ENCODE measurements at places on chromosomes 11 and 22.

GRCh38 chr11:85525686-85526085 lies 101.5 kb downstream of the DLG2 start:
- no peak for DNase-seq

- DNase-seq, result no peak
Measured at GRCh38 chr11:10920205-10920604, 62.4 kb upstream of the ZBED5 start.

DNA sequence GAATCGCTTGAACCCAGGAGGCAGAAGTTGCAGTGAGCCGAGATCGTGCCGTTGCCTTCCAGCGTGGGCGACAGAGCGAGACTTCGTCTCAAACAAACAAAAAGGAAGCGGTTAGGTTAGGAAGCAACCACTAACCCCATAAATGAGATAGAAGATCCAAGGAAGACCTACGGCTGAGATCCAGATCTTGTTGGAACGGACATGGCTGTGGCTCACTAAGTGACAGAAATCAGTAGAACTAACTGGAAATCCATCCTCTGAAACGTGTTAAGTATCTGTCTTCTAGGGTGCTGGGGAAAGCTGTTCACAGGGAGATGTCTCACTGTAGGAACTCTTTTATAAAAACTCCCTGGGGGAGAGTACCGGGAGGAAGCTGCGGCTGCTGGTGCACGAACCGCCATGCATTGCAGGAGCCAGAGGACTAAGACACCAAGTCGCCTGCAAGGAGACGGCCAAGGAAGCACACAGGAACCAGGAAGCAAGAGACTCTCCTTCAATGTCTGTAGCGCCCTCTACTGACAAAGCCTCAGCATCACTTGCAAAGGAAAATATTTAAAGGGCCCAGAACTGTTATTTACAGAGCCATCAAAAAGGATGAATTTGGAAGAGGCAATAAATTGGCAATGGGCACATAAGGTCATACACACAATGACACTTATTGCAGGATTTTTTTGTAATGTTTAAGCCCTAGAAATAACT lies 16.9 kb upstream of the SPTY2D1 start:
- DNase-seq, result no peak

DNA sequence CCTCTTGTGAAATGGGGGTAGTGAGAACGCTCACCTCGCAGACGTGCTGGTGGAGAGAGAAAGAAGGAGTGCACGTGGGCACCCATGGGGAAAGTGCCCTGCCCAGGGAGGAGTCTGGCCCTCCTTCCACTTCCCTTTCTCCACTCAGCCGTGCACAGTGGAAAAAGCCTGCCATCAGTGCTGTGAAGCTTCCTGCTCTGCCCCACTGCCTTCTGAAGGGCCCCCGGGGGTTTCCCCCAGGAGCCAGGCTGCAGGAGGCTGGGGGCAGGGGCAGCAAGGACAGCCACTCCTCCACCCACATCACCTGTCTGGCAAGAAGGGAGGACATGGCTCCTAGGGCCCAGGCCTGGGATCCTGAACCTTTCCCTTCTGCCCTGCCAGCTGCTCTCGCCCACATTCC lies 7.6 kb downstream of the TP53I11 start:
- peak; percentile 78 for DNase-seq

- no peak for DNase-seq
Measured at GRCh38 chr11:107272561-107272960, 185.1 kb downstream of the CWF19L2 start.

DNA sequence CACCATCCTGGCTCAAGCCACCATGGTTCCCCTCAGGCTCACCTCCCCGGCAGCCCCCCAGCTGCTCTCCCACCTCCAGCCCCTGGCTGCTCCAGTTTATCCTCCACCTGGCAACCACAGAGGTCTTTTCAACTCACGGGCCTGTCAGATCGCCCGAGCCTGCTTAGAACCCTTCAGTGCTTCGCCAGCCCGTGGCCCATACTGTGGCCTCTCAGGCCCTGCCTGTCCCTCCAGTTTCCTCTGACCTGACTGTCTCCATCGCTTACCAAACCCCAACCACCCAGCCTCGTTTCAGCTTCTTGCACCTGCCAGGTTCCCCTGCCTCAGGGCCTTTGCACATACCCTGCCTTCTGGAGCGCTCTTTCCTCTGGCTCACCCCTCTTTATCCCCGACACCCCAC lies 6.9 kb downstream of the KCNC1 start:
- no peak for DNase-seq
